Cerebellar nuclear complex (tissue), 1 donor: ENCODE measurements at places on chromosomes 11 and 22.

DNA sequence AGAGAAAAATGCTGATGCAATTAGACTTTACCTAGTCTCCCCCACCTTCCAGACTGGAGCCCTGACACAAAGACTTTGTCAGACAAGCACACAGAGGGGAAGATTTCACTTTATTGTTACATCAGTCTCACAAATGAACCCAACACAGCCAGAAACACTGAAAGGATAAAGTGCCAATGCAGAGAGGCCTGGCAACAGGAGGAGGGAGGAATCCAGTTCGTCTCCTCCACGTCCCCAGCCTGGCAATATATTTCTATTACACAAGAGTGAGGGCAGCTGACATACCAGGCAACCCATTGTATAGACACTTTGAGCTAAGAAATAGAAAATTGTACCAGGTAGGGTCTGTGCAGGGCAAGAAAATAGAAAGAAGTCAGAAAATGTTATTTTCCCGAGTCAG is 16.2 kb upstream of the TMEM9B start:
- no peak for DNase-seq

- no peak for DNase-seq
Observed at GRCh38 chr11:67671211-67671520, 3.3 kb downstream of the ALDH3B2 start.

GRCh38 chr11:119741369-119742262 is 12.6 kb upstream of the NECTIN1 start:
- no peak for DNase-seq

GRCh38 chr11:128735935-128736605 is 42.2 kb downstream of the FLI1 start:
- no peak for DNase-seq

- no peak for DNase-seq
Observed at GRCh38 chr11:92859156-92859690, 110.2 kb upstream of the MTNR1B start.

DNA sequence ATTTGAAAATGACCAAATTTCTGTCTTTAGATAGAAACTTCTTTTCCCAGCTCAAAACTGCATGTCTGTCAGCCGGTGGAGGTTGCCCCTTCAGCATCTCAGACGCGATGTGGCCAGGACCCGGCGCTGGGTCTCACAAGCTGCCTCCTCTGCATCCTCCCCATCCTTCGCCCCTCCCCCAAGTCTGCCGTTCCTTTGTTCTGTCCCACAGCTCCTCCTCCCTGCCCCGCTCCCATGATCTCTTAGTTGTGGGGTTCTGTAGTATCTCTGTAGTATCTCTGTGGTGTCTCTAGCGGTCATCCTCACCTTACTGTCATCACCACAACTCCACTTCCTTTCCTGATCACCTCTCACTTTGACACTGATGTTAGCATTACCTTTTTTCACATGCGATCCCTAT is 49.9 kb downstream of the TRAF6 start:
- DNase-seq, result no peak

DNA sequence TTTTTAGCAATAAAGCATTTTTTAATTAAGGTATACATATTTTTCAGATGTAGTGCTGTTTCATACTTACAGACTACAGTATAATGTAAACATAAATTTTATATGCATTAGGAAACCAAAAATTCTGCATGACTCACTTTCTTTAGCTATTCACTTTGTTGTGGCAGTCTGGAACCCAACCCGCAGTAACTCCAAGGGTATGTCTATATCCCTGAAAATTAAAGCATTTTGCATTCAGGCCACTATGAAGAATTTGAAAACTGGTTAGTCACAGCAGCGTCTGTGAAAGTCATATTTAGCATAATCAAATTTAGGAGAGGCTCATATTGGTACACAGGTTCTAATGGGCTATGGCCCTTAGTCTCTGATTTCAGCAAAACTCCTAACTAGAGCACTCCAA is 46.8 kb downstream of the BBOX1 start:
- DNase-seq, result no peak

DNA sequence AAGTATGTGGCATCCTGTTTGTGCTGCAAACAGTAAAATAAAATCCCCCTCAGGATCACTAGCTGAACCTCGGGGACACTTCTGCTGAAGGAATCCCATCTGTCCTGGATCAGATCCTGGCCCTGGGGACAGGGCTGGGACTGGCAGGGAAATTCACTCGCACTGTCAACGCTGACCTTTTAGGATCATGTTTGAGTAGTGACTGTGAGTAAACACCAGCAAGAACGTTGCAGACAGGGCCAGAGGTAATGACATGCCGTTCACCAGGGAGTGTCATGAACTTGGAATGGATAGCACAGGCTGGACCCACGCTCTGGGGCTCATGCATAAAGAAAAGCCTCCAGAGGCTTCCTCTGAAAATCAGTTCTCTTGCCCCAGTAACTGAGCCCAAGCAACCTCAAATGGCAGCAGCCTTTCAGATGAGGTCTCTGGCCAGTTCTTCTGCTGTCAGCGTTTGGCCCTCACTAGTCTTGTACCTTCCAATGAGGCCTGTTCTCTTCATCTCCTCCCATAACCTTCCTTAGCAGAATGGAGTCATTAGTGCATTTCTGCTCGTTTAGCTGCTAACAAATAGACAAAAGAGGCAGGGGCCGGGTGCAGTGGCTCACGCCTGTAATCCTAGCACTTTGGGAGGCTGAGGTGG is 51.0 kb upstream of the BARX2 start:
- no peak for DNase-seq

GRCh38 chr11:100546714-100547113 is 140.4 kb upstream of the ARHGAP42 start:
- no peak for DNase-seq

DNA sequence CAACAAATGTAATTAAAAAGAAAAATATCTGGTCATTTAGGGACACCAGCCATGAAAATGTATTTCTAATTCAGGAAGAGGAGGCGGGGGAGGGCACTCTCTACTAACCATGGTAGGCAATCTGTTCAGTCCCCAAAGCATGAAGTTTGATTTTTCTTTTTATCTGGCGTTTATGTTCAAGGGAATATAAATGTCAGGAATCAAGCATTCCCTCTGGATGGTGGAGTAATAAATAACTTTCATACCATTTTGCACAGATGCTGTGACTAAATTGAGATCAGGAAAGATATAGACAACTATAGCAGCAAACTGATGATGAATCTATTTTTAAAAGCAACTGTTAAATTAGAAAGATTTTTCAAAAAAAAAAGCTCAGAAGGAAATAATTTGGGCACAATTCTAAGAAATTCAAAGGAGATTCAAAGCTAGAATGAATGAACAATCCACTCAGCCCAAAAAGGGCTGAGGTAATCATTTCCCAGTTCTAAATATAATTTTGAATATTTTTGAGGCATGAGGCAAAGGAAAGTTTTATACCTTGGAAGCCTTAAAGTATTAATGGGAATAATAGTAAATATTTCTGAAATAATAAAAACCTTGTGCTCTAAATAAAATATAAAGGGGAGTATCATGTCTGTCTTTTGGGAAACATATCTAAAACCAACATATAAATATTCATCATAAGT is 146.4 kb upstream of the POU2AF2 start:
- DNase-seq, result no peak

- DNase-seq, result no peak
Observed at GRCh38 chr11:34601609-34602008, 19.3 kb upstream of the EHF start.

DNA sequence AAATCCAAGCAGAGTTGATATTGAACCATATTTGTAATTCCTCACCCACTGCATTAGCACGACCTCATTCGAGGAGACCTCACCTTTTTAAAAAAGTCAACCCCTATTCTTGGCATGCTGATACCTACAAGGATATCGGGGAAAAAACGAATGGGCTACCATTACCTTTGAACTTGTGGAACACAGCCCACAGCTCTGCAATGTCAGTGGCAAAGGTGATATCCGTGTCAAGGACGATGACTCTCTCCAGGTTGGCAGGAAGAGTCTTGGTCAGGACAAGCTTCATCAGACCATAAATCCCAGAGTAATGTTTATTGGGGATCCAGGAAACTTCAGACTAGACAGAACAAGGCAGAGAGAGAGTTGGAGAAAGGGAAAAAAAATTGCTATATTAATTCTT is 355.6 kb downstream of the LARGE1 start:
- no peak for DNase-seq

GRCh38 chr11:123200264-123200663 is 5.2 kb upstream of the CLMP start:
- DNase-seq, result no peak

DNA sequence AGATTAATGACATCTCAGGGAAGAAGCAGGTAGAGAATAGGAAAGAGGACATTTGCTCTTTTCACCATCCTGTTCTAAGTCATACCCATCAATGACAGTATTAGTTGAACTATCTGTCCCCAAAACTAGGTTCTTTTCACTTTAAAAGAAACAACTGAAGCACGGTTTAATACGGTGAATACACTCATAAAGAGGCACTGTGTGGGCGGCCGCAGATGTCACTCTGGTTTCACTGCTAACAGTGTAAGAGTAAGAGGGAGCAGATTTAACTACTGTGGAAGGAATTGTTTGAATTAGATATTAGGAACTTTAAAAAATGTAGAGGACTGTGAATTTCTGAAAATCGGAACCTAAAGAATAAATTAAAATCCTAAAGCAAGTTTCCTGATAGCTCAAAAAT is 49.5 kb downstream of the VSIG10L2 start:
- DNase-seq, result no peak

DNA sequence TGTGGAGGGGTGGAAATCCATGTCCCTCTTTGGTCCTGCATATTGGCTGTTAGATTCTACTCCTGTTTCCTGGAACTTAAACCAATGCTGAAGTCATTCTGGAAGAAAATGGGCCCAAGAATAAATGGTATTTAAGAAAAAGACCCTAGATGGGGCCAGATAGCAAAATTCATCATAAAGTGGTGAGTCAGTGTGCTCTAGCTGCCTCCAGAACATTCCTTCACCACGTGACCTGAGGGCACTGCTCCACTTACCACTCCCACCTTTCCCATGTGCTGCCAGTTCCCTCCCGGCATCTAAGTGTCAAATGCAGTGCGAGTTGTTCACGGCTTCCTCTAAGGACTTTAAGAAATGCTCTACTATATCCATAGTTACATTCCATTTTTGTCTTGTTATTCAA is 30.9 kb upstream of the NAP1L4 start:
- DNase-seq, result no peak

DNA sequence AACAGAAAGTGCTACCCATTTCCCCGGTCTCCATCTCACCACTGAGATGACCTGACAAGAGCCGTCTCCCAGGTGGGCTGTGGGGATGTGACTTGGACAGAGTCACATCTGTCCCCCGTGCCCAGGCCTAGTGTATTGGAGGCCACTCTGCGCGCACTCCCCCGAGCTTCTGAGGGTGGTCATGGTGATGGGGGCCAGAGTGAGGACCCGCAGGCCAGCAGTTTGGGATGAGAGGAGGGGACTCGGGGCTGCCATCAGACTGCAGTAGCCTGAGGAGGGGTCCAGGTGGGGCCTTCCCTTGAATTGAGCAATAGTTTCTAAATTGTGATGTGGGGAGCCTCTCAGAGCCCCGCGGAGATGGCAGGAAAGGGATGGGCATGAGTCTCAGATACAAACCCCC is 852.6 kb downstream of the TBC1D22A start:
- DNase-seq, result no peak

GRCh38 chr11:110000031-110000502 is 93.1 kb upstream of the ZC3H12C start:
- DNase-seq, result no peak

GRCh38 chr11:889257-889656 is 21.4 kb downstream of the CHID1 start:
- no peak for DNase-seq

DNA sequence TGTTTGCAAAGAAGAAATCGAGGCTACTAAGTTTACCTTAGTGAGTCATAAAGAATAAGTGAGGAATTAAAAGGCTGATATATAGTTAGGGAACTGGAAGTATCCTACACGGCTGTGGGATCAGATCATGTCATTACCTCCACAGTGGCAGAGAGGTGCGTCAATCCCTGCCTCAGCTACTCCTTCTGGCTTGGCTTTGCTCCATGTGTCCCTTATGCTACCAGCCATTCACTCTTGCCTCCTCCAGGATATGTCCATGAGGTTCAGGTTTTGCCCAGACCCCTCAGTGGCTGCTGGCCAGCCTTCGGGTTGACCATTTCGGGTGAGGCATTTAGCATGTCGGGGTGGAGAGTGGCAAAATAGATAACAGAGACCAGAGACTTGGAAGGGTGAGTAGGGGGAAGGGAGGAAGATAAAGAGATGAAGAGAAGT is 153.4 kb downstream of the LDLRAD3 start:
- DNase-seq, result no peak

- no peak for DNase-seq
Observed at GRCh38 chr11:115618428-115618827, 114.2 kb upstream of the CADM1 start.
